Hippocampal formation (tissue), 2 donors: ENCODE measurements at places on chromosomes 1 and 21.

DNA sequence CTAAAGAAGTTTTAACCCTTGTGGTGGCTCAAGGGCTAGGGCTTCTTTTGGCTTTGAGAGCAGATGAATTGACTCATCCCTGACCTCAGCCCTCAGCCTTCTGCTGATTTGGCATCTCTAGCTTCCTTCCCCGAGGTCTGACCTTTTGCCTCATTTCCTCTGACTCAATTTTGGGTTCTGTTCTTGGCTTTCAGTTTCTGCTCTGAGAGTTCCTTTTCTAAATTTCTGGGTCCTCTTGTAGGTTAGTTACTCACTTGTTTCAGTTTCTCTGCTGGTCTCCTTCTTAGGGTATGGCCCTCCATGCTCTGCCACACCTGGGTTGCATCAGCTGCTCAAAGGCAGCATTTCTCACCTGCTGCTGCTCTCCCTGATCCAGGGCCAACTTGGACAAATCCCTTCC lies 19.4 kb downstream of the PDE4B start:
- no peak for DNase-seq

DNA sequence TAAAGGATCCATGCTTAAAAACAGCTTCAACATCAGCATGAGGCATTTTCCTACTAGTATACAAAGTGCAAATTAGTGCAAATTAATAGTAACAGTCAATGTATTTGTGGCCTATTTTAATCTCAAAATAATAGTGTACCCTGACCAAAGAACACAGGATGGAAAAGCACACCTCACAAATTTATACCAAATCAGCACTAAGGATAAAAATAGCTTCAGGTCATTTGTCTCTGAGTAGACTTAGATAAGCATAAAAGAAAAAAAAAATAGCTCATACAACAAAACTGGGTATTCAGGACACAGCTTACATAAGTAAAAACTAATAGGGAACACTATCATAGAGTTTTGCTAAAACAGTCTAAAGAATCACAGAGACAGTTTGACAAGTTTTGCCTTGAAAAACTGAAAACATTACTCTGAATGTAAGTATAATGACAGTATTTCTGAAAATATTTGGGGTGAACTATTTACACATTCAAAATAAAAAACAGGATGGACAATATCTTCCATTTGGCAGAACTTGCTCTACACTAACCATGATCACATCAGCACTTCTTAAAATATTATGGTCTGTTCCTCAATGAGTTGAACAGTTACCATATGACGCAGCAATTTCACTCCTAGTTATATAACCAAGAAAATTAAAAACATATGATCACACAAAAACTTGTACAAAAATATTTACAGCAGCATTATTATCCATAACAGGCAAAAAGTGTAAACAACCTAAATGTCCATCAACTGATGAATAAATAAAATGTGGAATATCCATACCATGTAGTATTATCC lies 46.3 kb downstream of the RNF115 start:
- DNase-seq = no peak

DNA sequence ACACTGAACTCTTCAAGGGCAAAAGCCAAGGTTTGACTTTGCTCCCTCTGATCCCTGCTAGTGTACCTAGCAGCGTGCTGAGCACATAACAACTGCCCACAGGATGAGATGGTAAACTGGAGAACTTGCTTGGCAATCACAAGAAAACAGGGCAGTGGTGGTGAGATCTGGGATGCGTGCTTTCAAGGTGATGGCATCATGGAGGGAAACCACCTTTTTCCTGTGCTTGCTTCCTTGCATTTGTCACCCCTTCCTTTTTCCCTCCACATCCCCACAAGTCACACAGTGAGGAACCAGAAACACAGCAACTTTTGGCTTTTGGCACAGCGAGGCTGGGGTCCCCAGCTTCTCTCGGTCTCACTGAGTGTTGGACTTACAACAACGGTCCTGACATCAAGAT lies 31.4 kb upstream of the BECN2 start:
- DNase-seq = no peak

DNA sequence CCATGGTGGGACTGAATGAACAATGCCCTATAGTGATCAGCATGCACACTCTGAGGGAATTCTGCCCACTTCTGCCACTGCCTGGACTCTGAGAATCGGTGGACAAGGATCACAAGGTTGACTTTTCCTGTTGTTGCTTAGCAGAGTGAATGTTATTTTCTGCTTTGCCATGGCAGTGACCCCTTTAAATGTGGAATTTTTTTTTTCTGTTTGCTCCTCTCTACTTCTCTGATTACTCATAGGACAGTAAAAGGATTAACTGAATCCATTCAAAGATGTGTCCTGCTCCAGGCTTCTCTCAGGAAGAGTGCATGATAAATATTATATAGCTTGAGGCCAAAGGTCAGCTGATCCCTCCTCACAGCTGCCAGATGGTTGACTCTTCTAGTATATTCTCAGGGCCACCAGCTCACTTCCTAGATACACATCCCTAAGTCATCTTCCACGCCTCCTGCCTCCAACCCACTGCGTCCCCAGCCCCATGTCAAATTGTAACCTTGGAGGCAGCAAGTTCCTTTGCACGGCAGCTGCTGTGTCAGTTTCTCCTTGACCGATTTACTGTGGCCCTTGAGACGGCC lies 74.0 kb upstream of the RALGPS2 start:
- no peak for DNase-seq

DNA sequence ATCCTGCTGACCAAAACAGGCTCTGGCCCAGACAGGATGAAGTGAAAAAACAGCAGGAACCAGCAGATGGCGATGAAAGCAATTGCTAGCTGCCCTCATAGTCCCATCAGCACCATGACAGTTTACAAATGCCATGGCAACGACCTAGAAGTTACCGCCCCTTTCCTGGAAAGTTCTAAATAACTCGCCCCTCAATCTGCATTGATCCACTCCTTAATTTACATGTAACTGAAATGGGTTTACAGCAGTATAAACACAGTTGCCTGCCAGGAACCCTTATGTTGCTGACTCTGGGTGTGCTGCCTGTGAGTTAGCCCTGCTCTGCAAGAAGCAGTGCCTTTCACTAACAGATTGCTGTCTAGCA lies 65.5 kb upstream of the CR1L start:
- DNase-seq = peak; percentile 67

DNA sequence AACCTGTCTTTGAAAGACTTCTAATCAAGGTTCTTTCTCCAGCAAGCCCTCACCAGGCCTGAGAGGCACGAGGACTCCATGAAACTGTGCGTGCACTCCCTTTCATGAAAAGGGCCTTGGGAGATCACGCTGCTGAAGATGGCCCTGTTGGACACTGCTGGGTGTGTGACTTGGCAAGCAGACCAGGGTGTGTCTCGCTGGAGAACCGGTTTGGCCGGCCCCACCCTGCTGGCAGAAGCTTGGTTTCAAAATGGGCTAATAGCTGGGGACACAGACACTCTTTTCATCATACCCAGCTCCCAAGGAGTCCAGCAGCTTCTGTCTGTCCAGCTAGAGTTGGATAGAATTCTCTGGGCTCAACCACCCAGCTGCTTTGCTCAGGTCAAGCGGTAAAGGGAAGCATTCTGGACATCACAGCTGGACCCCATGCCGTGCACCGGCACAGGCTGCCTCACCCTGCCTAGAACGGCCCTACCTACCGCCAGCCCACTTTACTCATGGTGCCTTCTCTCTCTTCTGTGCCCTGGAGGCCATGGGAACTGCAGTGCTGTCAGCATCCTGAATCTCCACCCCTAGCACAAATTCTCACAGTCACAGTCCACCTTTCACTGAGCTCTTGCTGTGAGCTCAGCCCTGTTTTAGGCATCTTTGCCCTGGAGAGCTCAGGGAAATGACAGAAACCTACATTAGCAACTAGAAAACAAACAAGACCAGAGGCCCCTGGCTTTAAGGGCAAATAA lies 24.6 kb downstream of the PKP1 start:
- DNase-seq = no peak

DNA sequence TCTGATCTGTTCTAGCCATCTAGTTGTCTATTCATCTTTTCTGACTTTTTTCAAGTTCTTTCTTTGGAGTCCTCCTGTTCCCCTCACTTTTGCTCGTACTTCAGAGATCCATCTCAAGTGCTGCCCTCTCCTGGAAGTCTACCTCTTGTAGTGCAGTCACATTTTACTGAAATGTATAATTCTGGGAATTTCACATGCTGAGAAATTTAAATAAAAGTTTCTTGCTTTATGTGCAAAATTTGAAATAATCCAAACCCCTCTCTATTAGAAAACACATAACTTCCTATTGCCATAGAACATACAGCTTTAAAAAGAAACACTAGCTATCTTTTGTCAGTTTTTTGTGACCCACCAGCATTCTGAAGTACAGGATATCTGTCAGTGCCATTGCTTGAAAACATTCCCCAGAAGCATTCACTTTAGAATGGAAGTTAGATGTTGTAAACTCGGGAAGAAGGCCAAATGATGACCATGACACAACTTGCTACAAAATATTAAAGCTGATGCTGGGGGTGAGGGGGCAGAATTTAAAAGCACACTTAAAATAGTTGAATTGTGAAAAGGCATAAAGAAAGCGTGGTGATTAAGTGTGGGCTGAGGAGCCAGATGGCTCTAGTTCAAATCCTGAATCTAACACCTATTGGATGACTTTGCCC lies 22.0 kb downstream of the RLF start:
- no peak for DNase-seq

- DNase-seq = no peak
These were observed 59.7 kb downstream of the CLIC6 start for GRCh38 chr21:34728479-34728878.

GRCh38 chr1:93330617-93331016 lies 15.1 kb upstream of the DR1 start:
- no peak for DNase-seq

DNA sequence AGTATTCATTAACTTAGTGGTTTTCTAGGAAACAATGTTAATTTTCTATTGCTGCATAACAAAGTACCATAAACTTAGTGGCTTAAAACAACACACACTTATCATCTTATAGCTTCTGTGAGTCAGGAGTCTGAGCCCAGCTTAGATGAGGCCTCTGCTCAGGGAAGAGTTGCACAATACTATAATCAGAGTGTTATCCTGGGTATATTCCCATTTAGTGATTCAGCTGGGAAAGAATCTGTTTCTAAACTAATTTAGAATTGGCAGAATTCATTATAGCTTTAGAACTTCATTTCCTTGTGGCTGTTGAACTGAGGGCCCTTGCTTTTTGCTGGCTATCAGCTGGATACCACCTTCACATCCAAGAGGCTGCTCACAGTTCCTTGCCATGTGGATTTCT lies 515.5 kb downstream of the BRINP3 start:
- no peak for DNase-seq
